Umbilical cord (tissue), 2 donors: ENCODE measurements at places on chromosomes 4 and X. TPM values are rescaled to one million over a fixed set of nuclear protein-coding genes. Genes with fewer than 3 reads are reported as not detected.

- DNase-seq, result no peak
Observed at GRCh38 chrX:132748909-132749308, 209.5 kb downstream of the HS6ST2 start.

The CT83 gene
- not detected for total RNA-seq

DNA sequence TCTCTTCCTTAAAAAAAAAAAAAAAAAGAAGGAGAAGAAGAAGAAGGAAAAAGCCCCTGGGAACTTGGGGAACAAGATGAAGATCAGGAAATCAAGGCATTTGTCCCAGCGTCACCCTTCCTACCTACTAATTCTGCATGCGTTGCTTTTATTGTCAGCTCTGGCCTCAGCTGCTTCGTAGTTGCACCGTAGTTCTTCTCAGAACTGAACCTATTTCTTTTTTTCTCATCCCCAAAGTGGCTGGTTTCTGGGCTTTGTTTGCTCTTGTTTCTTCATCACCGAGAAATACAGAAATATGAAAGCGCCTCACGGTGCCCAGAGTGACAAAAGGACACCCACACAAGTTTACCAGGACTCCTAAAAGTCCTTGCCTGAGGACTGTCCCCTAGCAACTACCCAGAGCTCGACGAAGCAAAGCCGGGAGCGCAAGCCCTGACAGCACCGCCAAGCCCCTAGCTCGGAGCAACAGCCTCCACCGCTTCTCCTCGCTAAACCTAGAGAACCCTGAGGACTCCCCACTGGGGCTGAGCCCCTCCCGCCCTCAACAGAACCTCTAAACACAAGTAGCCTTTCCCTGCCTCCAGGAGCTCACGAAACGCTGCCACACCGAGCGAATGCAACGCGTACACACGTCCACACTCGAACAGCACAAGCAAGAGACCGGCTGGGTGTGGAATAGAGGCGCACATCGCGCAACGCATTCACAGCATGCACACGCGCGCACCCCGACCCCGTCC is 710 bp downstream of the PRKG2 start:
- no peak for DNase-seq

- DNase-seq, result no peak
Observed at GRCh38 chr4:166895771-166896170, 338.5 kb downstream of the SPOCK3 start.

The SPANXD gene
- total RNA-seq, result not detected

DNA sequence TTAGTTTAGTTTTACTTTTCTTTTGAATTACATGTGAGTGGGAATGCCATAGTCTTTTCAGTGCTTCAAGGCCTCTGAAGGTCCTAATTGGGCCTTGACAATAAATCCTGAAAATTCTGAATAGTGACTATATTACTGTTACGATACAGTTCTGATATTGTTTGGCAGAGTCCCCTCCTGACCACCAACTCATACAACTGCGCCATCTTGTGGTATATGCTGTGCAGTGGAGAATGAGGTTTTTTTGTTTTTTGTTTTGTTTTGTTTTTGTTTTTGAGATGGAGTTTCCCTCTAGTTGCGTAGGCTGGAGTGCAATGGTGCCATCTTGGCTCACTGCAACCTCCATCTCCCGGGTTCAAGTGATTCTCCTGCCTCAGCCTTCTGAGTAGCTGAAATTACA is 56.6 kb upstream of the CHRDL1 start:
- DNase-seq, result no peak
